Fibroblast of mammary gland (primary cell): ENCODE measurements at places on chromosomes 1 and 21.

DNA sequence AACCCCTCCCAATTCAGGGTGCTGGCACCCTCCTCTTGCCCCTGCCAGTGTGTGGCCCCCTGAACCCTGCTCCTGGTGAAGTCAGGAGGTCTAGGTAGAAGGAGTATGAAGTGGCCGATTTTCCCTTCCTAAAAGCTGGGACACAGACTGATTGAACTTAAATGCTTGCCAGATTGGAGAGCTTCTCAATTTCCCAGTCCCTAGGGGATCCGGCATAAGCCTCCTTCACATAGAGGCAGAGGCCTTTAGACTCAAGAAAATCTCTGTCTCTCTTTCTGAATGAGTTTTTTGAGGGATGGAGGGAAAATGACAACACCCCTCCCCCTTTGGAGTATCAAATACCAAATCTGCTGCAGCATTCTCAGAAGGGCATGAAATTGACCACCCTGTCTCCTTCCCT is 51.5 kb downstream of the SYT2 start:
- no peak for DNase-seq

DNA sequence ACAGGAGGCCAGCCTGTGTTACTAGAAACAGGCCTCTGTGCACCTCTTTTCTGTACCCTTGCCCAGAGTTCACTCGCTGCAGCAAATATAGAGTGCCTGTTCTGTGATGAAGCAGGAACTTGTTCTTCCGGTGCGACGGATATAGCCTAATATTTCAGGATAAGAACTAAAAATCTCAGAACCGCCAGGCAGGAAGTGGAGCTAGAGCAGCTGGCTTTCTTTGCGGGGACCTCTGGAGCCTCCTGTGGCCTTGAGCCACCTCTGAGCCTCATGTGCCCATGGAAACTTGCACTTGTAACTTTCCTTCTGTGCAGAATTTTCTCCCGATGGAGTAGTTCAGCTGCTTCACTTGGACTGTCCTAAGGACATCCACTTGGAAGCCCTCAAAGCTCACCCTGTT is 44.5 kb upstream of the VAMP3 start:
- DNase-seq = no peak

DNA sequence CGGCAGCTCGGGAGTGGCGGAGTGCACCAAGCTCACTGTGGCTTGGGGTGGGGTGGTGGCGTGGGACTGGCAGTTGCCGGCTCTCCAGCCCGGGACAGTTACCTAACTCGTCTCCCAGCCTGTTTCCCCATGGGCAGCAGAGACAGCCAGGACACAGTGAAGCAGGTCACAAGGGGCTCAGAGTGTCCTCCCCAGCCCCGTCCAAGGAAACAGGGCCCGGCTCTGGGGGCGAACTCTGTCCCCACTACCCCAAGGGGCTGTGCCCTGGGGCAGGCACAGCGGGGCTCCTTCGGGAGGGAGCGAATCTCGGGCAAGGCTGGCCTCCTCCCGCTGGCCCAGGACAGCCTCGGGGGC is 759 bp downstream of the GPR157 start:
- DNase-seq = no peak

DNA sequence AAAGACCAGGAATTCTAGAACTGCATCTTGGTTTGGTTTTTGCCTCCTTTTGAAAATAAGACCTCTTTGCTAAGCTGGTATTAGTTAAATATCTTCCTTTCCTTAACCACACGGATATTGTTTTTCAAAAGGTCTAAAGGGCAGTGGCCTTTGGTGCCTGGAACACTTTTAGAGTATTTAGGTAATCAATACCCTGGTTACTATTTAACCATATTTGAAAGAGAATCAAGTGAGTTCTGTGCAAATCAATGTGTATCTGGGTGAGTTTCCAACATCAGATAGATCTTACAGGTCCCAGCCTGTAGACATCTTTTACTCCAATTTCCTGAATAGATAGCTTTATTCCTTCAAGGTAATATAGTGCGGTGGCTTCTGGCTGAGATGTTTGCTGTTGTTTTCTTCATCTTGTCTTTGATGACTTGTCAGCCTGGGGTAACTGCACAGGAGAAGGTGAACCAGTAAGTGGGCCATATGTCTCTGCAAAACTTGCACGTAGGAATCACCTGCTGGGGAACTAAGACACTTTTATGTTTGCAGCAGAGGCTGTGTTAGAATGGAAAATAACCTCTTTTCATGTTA is at the start of gene C8A:
Gene C8A, plus strand, starts transcription at position 277 of the 579 bp plus-strand sequence. Its CDS starts 105 bp downstream, at position 382.
- DNase-seq = no peak

GRCh38 chr1:35726450-35727433 is 8.1 kb upstream of the C1orf216 start:
- DNase-seq = peak; percentile 57

DNA sequence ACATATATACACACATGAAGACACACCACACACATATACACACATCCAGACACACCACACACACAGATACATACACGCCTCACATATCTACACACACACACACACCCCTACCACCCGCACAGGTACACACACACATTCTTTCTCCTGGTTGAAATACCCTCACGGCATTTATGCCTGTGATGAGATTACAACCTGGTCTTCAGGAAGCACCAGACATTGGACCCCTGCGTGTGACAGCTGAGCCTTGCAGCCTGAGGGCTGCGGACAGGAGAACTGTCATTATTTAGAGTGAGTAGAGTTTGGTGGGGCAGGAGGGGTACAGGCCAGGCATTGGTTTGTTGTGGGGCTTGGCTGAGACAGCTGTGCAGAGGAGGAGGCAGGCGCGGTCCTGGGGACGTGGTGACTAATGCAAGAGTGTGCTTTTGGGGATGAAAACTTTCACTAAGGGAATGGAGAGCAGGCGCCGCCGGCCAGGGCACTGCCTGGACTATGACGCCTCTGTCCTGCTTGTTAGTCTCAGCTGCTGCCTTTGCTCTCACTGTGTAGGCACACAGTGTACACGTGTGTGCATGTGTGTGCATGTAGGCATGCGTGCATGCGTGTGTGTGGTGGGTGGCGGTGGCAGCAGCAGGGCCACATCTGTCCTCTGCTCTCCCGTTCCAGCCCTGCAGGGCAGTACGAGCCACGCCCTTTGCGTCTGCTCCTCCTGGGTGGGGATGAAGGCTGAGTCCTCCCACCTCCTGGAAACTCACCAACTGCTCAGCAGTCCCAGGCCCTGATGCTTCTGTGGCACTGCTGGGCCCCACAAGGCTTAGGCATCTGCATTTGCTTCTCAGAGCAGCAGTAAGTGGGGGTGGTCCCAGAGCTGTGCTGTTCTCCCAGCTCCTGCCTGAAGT is 57.6 kb downstream of the SPSB1 start:
- peak; percentile 79 for DNase-seq

- DNase-seq = peak; percentile 94
Measured at GRCh38 chr1:100955322-100955721, 59.4 kb downstream of the SLC30A7 start.

GRCh38 chr1:235917267-235917811 is 50.6 kb upstream of the LYST start:
- DNase-seq = peak; percentile 100

- no peak for DNase-seq
Measured at GRCh38 chr21:38244407-38244787, 12.4 kb upstream of the KCNJ15 start.

GRCh38 chr1:75518686-75519085 is 92.2 kb downstream of the SLC44A5 start:
- DNase-seq = no peak

GRCh38 chr21:37565530-37566223 is 199.1 kb downstream of the DYRK1A start:
- peak; percentile 47 for DNase-seq

GRCh38 chr1:91885716-91886506 is at the start of gene TGFBR3:
Gene TGFBR3, minus strand, starts transcription at chr1:91886151. Its CDS starts 24,620 bp downstream, at chr1:91861531.
- DNase-seq = peak; percentile 91

DNA sequence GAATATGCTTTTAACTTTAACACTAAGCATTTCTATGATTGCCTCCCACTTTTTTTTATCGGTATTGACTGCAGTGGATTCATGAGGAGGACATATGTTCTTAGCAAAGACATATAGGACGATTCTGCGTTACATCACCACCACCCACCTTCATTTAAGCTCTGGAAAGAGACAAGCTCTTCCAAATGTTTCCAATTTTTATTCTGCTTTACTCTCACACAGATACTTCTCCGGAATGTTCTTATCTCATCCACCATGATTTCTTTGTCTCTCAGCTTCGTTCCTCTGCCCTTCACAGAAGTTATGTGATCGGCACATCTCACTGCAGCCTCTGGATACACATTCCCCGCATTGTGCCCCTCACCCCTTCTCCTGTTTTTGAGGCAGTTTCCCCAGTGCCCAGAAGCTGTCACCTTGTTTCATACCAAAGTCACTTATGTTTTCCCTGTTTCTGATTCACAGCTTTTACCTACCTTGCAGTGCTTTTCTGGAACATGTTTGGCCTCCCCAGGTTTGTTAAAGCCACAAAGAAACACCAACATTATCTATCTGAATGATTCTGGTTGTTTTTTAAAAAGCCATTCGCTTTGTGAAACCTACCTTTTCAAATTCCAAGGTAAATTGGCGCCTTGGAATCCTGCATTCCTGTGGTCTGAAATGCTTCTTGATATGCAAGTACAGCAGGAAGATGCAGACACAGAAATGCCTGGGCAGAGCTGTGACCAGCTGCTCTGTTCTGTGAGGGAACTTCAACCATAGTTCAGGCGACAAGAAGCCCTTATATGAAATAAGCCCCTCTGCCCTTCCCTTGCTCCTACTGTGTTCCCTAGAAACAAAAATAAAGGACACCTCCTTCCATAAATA is 1020.2 kb downstream of the TTLL7 start:
- DNase-seq = no peak

DNA sequence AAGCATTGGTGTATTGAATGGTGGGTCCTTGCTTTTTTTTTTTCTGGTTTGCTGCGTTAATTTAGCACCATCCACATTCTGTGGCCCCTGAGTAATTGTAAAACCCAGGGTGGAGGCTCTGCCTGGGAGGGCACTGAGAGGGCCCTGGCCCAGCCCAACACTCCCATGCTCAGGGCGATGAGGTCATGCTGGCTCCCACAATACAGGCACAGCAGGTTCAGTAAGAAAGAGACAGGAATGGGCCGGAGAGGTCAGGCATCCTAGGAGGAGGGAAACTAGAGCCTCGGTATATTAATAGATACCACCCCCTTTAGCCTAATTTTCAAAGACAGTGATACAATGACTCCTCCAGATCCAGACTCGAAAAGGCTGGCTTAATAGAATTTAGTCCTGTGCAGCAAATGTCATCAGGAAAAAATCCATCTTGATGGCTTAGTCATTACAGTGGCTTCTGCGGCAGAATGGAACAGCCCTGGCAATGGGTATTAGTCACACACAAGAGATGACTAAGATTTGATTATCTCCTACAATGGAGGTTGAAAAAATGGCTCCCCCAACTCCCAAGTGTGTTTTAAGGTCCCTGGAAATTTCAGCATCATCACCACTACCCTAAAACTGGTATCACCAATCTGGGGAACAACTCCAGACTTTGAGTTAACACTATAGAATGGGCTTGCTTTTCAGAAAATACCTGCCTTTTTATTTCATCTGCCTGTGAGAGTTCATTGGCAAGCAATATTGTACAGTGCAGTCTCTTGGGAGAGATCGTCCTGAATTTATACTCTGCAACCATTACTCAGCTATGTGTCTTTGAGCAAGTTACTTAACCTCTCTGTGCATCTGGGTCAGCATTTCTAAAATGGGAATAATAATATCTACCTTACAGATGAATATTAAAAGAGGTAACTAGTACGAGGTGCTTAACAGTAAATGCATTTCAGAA is 43.9 kb upstream of the LYST start:
- DNase-seq = peak; percentile 99

GRCh38 chr1:151720974-151721787 is at the start of gene RIIAD1:
Gene RIIAD1, plus strand, starts transcription at chr1:151721522. Its CDS starts 15 bp downstream, at chr1:151721537.
- DNase-seq = peak; percentile 7

DNA sequence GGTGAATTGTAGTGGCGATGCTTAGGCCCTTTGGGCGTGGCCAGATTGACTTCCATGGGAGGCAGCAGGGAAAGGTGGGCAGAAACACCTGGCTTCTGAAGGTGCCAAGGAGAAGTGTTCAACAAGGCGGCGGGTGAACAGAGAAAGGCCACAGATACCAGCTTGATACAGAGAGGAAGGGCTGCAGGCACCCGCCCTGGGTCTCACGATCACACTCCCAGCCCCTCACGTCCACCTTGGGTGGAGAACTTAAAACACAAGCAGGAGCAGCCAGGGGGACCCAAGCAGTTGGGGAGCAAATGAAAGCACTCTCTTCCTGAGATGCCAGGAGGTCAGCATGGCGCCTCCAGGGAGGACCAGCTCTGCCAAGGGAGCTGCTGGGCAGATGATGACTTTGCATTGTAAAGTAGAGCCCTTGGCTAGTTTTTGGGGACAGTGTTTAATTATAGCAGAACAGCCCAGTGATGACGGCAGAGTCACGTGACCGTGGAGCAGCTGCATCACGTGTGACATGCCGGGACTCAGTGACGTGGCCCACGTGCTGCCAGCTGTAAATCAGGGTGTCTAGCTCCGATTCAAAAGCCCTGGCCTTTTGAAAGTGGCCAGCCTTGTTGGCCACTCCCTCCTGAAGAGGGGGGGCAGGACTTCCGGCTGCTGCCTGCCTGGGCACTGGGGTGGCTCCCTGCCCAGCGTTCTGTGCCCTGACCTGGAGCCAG is 19.0 kb downstream of the SLC37A1 start:
- no peak for DNase-seq

GRCh38 chr1:58649555-58649954 is 50.3 kb downstream of the MYSM1 start:
- no peak for DNase-seq

- no peak for DNase-seq
Measured at GRCh38 chr1:187744665-187745064, 915.9 kb downstream of the PLA2G4A start.

DNA sequence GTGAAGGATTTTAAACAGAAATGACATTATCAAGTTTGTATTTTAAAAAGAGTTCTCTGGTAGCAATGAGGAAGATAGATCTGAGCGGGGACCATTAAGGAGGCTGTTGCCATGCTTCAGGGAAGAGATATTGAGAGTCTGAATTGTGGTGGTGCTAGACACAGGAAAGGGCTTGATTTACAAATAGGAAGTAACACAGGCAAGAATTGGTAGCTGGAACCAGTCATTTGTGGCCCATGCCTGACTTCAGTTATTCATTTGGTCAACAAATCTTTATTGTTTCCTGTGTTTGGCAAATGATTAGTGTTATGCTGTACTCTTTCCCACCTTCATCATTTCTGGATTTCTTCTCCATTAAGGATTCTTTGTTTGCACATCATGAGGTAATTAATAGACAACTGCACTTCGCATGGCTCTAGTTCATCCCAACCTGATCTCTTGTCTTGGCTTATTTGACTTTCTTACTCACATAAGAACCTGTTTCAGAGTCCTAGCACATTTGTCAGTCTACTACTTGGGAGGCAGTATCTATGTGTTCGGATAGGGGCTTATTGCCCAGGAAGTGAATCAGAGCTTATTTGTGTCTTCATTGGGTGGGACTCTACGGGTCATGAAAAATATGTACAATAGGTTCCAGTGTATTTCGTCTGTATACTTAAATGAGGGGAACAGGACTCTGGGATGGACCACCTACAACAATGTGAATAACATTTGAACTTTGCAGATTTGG is 32.3 kb downstream of the EEIG2 start:
- DNase-seq = peak; percentile 33

GRCh38 chr1:111515291-111516004 is 12.0 kb upstream of the ADORA3 start:
- peak; percentile 56 for DNase-seq

- DNase-seq = no peak
Measured at GRCh38 chr1:83932693-83933092, 66.2 kb downstream of the TTLL7 start.
